ENCODE measurements at places on chromosomes 3 and 15.
A peak's percentile ranks its signal among the peaks of the same experiment; 100 is the strongest.

- no peak for DNase-seq
These were observed 37.5 kb upstream of the SLITRK3 start for GRCh38 chr3:165233501-165234195.

DNA sequence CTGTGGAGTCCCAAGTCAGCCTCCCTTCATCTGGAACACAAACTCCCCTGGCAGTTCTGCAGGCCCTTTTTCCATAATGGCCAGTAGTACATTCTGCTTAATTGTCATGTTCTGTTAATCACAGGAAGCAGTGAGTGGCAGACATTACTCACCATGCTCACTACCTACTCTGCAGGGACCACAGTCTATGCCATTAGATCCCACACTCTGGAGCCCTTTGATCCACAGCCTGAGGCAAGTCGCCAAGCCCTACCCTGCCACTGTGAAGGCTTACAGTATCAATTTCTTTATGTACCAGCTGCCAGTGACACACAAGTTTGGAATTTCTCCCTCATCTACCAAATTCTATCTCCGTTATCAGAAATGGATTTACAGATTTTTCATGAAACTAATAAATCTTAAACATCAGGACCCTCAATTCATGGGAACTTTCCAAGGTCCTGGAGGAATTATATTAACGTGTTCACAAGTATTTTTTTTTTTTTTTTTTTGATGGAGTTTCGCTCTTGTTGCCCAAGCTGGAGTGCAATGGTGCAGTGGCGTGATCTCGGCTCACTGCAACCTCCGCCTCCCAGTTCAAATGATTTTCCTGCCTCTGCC, 20.6 kb upstream of the WWTR1 start:
- no peak for DNase-seq

GRCh38 chr15:44713006-44713966, 2.0 kb downstream of the B2M start:
- DNase-seq = no peak

DNA sequence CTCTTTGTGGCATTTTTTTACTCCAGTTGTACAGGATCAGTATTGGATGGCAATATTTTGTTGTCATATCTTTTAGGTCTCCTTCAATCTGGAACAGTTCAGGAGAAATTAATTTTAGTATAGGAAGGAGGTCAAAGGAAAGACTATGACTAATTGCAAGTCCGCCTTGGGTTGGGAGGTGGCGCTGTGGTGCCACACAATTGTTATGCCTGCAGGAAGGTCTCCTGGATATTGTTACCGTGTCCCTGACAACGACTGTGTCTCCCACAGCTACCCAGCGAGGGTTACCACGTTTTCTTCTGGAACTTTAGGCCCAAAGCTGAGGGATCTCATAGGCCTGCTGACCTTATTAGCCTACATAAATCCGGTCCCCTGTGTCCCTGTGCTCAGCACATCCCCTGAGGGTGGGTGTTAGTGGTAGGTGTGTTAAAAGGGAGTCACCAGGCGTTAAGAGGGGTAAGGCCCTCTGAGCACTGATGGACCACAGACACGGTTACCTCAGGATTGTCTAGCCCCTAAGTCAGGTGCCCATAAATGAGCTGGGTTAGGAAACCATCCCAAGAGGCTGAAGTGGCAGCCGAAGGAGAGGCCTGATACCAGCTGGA, 31.5 kb downstream of the KCNAB1 start:
- DNase-seq = peak; percentile 17

DNA sequence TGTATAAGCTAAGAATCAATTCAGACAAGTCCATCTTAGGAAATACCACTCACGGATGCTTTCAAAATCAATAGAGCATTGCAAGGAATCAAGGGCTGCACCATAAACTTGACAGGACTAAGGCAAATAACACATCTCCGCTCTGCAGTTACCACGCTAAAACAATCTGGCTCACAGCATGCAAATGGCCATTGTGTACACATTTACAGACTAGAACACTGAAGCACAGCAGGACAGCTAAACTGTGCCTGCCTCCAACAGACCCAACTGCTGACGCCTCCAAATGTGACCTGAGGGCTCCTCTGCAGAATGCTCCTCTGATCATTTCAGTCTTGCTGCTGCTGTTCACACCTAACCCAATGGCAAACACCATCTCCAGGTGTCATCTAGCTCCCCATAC, 104.3 kb downstream of the MEX3B start:
- no peak for DNase-seq

GRCh38 chr15:98025237-98025636, 64.7 kb downstream of the ARRDC4 start:
- no peak for DNase-seq
